ENCODE measurements at places on chromosomes 7 and 10.

DNA sequence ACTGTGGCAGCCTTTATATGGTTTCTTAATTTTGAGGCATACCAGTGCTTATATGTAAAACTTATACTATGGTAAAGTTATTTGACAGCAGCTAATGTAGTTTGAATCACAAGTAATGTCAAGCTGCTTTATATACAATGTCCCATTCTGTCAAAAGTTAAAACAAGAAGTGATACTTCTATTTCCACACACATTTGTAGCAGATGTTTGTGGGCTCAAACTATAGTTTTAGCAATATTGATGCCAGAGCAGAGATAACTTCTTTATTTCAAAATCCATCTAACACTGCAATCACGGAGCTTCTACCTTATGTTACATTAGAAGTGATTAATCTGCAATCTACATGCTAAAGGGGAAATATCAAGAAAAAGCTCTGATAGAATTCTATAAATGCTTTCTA is 149.6 kb downstream of the ADK start:
- no peak for DNase-seq

DNA sequence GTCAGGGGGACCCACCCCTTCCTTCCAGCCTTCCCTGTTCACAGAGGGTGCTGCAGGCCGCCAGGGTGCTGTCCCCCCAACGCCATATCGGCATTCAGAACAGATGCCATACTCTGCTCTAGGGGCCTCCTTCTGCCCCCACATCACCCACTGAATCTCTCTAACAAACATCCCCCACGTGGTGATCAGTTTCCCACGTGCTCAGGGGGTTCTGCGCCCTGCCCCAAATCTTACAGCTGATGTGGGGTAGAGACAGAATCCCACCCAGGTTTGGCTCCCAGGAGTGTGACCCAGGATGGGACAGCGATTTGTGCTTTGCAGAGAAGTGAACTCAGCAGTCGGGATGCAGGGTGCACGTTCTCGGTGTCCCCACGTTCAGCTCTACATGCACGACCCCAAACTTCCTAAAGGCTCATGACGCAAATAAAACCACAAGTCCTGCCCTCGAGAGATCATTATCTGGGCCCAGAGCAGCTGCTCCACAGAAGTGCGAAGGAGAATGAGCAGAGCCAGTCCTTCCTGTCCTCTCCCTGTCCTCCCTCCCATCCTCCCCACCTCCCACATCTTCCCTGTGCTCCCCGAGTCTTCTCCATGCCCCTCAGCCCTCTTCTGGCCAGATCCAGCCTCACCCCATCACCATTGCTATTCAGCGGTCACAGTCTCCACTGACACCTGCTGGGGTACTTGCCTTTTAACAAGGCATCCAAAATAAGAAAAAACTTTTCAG is 423.4 kb downstream of the DNAJB6 start:
- DNase-seq, result no peak

GRCh38 chr10:85649461-85649860 is 717.1 kb downstream of the GRID1 start:
- no peak for DNase-seq

GRCh38 chr10:35378541-35379210 is 42.4 kb downstream of the CCNY start:
- DNase-seq, result no peak

GRCh38 chr10:7351894-7352293 is 58.9 kb downstream of the SFMBT2 start:
- no peak for DNase-seq

- no peak for DNase-seq
Measured at GRCh38 chr10:132076578-132077081, 10.9 kb downstream of the JAKMIP3 start.

DNA sequence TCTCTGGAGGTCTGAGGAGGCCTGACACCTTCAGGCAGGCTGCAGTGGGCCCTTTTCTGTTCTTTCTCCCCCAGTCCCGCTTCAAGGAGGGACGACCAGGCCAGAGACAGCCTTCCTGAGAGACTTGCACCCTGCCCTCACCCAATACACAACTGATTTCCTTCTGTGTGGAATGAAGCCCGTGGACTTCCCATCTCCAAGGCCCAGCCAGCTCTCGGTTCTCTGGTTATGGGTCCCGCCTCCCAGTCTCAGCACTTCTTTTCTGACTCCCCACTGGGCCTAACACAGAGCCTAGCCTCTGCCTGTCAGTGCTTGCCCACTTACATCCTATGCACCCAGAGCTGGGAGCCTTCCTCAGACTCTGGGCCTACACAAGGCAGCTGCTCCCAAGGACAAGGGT is 24.1 kb upstream of the ADCYAP1R1 start:
- DNase-seq, result no peak

DNA sequence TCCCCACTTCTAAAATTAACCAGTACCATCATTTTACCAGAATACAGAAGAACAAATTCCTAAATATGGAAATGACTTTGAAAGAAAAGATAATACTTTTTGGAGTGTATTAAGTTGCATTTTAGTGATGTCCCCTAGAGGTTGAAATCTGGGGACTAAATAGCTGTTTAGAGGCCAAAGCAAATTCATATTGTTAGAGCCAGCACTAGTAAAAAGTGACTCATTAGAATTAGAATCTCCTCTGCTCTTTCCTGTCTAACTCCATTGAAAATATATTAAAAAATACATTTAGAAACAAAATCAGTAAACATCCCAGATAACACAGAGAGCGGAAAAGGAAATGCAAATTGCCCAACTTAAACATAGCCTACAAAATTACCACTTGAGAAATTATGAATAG is 1189.6 kb upstream of the C7orf33 start:
- DNase-seq, result no peak

- DNase-seq, result no peak
Measured at GRCh38 chr10:91198781-91199180, 21.7 kb upstream of the PCGF5 start.

GRCh38 chr7:35734001-35734483 is 39.1 kb upstream of the HERPUD2 start:
- no peak for DNase-seq

- no peak for DNase-seq
Measured at GRCh38 chr7:8177109-8177933, 84.6 kb downstream of the ICA1 start.

DNA sequence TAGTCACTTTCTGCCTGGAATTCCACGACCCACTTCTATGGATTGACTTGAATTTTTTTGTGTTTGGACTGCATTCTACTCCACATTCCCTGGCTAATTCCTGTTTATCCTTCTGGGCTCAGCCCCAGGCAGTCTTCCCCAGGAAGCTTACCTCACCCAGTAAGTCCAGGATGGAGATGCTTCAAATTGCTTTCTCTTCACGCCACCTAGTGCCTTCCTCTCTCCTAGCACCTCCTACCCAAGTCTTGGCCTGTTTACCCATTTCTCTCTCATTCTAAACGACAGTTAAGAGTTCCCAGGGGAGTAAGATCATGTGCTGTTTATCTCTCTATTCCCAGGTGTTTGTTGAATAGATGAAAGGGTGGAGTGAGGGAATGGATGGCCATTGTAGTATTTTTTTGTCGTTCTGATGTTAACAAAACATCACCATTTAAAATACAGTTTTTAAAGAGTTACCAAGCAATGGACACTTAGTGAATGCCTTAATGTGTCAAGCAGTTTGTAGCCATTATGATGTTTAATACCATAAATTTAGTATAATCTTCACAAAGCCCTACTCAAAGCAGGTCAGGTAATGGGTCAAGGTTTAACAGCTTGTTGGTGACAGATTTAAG is 45.5 kb upstream of the TARP start:
- peak; percentile 40 for DNase-seq

DNA sequence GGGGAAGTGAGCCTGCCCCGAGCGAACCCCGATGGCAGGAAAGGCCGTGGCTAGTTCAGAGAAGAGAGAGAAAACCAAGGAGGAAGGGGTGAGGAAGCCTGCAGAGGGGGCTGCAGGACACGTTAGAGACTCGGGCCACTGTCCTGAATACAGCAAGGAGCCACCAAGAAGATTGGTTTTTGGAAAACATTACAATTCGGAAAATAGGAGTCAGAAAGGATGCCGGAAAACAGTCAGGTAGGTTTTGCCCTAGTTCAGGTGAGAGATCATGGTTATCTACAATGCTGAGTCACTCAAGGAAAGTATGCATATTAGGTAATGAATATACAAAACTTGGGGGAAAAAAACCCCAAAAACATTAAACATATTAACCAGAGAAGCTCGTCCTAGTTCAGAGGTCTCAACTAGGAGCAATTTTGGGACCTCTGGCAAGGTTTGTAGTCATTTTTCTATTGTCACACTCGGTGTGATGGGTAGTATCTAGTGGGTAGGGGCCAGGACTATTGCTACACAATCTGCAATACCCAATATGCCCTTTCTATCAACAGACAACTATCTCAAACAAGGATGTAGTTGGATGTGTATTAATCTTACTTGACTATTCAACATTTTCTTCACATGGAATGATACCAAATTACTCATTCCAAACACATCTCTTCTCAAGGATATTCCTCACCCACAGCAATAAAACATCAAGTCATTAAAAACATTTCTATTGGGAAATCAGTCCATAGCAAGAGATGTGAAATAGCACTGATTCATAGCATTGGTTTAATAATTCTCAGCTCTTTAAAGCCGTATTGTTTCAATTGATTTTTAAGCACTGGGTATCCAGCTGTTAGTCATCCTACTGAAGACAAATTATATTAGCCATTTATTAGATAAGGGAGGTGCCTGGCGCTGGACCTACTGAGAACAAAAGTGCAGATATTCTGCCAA is 74.4 kb upstream of the RSU1 start:
- no peak for DNase-seq

- no peak for DNase-seq
Measured at GRCh38 chr7:134009314-134010110, 117.6 kb upstream of the LRGUK start.

- no peak for DNase-seq
Measured at GRCh38 chr7:121027761-121028669, 39.5 kb downstream of the CPED1 start.

- DNase-seq, result no peak
Measured at GRCh38 chr10:102312683-102313082, 67.4 kb downstream of the GBF1 start.

- no peak for DNase-seq
Measured at GRCh38 chr7:102155821-102156441, 130.7 kb upstream of the SH2B2 start.

DNA sequence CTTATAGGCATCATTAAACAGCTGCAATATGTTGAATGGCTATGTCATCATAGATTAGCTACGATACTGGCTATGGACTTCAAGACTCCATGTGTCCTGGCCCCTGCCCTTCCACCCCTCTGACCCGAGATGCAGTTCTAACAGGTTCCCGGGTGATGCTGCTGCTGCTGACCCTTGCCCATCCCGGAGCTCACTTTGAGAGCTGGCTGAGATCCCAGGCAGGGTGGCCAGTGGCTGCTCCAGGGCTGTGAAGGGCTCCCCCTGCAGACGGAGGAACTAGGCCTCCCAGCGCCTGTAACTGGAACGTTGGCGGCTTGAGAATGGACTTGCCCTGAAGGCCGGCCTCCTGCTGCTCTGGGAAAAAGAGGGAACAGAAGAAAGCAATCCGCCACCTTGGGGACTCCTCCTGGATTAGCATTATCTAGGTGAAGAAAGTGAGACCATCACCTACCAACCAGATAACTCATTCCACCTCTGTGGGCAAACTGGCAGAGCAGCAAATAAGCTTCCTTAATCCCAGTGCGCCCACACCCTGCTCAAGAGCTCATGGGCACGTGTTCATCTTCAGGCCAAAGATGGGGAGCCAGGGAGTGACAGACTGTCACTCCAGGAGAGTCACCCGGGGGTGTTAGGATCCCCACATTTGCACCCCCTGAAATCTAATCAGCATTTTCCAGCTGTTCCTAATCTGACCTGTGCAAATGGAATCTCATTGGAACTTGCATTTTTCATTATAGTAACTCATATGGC is 56.8 kb downstream of the PARP12 start:
- peak; percentile 14 for DNase-seq

- DNase-seq, result peak; percentile 27
Measured at GRCh38 chr7:71735961-71736556, 604.1 kb downstream of the GALNT17 start.

DNA sequence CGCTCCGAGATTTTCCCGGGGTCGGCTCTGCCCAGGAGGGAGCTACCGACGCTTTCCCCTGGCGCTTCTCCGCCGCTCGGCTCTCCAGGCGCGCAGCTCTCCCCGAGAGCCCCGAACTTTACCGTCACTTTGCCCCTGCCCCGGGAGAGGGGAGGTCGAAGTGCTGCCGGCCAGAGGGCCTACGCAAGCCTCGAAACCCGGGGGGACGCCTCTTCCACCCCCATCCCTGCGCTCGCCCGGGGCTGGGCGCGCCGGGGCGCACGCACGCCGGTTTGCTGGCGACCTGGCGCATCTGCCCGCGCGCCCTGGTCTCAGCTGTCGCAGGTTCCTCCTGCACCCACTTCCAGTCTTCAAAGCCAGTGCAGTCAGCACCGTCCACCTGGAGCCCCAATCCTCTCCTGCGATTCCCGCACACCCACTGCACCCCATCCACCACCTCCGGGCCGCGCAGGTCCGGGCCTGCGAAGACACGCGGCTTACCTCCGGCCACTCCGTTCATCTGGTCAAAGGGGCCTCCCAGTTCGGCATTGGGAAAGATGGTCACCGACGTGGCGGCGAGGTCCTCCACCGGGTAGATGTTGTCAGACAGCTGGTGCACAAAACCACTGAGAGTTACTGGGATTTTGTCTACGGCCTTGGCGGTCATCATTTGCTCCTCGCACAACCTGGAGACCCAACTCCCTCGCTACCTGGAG is 638 bp downstream of the EGR2 start:
- DNase-seq, result no peak

GRCh38 chr10:47406870-47407691 is 23.0 kb upstream of the ZNF488 start:
- DNase-seq, result no peak

- no peak for DNase-seq
Measured at GRCh38 chr10:65294329-65294728, 1631.5 kb upstream of the LRRTM3 start.

DNA sequence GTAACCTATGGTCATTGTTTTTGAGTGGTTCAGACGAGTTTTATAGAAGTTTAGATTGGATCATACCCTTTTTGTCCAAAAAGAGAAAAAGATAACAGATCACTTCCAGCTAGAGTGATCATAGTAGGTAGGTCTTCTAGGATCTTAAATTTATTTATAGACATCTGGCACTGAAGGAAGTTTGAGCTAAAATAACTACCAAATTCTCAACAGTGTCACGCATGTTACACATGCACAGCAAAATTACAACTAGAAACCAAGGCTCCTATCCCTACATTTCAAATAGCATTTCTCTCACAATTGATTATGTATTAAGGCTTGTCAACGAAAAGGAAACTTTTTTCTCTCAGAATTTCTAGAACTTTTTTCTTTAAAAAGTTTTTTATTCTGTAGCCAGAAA is 2.3 kb downstream of the CALU start:
- DNase-seq, result no peak

DNA sequence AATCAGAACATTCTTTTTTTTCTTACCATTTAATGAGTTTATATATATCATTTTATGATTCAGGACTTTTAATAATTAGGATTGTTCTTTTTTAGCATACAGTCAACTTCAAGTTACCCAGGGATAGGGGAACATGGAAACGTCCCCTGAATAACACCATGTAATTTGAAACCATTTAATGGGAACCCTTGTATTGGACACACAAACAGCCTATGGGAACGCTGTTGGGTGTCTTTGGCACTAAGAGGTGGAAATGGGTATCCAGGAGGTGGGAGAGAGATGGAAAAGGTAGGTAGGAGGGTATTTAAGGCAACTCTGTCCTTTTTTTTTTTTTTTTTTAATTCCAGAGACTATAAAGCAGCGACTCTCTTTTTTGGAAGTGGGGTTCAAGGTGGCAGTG is 2.6 kb downstream of the LUC7L2 start:
- DNase-seq, result no peak
